ENCODE measurements at places on chromosomes 12 and 14.

- DNase-seq: peak; percentile 36
These were observed 520 bp downstream of the CSRP2 start for GRCh38 chr12:76878099-76878898.

- no peak for DNase-seq
These were observed 127.6 kb downstream of the C12orf42 start for GRCh38 chr12:103368167-103368566.

DNA sequence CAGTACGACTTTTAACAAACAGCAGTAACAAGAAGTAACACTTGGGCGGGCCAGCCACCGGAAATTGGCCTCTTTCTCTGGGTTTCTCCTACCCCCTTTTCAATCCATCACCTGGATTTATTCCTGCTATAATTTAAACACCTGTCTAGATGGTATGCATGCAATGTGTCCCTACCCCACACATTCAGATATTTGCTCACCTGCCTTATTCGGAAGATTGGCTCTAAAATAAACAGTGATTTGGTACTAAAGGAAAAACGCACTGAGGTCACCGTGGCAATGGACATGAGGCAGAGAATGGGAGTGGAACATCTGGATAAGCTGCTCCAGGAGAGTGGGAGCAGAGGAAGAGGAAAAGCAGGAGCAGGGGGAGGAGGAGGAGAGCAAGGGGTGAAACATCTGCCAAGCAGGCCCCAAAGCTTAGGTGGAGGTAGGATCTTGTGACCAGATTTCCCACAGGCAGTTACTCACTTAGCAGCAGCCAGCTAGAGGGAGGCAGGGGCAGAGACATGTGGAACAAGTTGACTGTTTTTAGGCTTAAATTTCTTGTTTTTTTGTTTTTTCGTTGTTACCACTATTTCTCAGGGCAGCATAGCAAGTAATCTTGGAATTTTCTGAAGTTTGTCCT, 150.9 kb downstream of the TTLL5 start:
- no peak for DNase-seq

DNA sequence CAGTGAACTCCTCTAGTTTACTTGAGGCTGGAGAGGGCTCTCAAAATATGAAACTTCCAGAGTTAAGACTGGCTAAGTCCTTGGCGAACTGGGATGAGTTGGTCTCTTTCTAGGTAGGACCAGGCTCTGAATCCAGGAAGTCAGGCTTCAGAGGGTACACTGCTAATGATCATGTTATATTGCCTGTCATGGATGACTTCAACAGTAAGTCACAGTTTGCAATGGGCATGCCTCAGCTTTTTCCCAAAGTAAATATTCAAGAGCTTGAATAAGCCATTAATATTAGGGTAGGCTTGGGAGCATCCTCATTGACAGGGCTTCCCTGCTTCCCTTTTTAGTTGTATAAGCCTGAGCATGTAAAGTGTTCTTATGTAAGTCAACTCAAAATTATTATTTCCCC, 61.7 kb upstream of the PTHLH start:
- no peak for DNase-seq

DNA sequence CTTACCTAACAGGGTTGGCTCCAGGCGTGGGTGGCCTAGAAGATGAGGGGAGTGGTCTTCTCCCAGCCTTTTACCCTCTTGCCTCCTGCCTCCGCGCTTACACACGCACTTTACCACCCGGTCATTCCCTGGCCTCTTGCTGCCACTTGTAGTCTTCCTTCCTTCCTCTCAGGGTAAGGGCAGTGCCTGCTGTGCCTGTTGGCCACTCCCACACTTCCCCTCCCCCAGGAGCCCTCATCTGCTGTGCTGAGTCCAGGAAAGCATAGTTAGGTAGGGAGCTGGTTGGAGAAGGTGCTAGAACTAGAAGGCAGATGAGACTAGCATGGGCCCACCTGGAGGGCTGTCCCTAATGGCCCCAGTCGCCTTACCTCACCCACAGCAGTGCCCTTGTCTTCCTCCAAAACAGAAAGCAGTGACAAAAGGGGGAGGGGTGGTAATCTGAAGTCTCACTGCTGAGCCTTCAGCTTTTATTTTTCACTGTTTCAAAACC, 54.3 kb upstream of the SRSF5 start:
- no peak for DNase-seq

GRCh38 chr14:26887847-26888246, 290.0 kb upstream of the NOVA1 start:
- DNase-seq: no peak

DNA sequence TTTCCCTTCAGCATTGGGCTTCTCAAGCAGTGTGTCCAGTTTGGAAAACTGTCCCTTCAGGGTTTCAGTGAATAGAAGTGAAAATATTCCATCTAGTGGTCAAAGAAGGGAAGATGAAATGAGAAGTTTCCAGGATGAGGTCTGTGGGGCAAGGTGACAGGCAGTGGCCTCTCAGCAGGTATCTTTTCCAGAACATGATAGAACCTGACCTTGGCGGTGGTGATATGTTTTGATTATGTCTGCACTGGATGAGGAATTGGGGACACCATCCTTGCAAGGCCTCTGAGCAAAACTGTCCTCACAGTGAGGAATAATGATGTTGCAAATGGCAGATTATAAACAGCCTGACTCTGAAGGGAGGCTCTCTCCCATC, 4.7 kb downstream of the GPX2 start:
- DNase-seq: no peak

- no peak for DNase-seq
These were observed 59.8 kb downstream of the ACTN1 start for GRCh38 chr14:68919129-68919927.

DNA sequence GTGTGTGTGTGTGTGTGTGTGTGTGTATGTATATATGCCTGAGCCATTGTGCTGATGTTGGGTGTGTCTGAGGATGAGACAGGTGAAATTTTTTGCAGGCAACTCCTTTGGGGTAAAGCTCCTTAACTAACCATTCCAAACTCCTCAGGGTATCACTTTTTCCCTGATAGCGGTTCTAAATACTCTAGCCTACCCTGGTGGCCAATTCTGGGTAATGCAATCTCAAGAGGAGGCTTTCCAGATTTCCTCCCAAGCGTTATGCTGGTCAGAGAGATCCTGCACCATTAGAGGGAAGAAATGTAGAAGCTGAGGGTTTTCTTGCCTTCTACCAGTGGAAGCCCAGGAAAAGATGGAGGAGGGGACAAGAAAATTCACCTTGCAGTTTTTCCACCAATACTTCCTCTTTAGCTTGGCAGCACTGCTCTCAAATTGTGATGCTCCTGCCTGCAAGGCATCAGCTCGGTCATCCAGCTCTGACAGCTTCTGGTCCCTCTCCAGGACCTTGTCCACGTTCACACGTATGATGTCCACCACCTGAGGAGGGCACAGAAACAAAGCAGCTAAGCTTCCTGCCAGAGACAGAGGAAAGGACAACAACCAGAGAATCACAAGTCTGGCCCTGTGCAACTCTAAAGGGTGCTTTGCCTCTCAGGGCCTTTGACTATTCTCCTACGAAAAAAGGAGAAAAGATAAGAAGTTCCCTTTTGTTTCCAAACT, 4.9 kb downstream of the VAMP1 start:
- DNase-seq: peak; percentile 60

DNA sequence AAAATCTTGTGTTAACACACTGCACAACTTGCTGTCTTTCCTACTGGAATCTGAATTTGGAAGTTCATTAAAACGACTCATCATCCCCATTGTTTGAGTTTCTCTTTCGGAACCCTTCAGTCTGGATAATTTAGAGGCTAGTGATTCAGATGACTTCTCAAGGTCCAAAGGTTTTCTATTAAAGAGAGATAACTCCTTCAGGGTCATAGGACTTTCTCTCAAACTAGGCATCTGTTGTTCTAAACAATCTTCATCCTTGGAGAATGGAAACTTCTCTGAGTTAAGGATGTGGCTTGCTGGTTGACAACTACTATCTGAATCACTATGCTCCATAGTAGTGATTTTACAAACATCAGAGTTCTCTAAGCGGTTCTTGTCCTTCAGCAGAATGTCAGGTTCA, 4.4 kb downstream of the MLH3 start:
- no peak for DNase-seq

GRCh38 chr12:105804591-105805265, 334.0 kb downstream of the NUAK1 start:
- DNase-seq: no peak

GRCh38 chr12:43815416-43815815, 9.3 kb upstream of the TWF1 start:
- DNase-seq: no peak

- no peak for DNase-seq
These were observed 69.1 kb upstream of the CPSF6 start for GRCh38 chr12:69170293-69170692.

DNA sequence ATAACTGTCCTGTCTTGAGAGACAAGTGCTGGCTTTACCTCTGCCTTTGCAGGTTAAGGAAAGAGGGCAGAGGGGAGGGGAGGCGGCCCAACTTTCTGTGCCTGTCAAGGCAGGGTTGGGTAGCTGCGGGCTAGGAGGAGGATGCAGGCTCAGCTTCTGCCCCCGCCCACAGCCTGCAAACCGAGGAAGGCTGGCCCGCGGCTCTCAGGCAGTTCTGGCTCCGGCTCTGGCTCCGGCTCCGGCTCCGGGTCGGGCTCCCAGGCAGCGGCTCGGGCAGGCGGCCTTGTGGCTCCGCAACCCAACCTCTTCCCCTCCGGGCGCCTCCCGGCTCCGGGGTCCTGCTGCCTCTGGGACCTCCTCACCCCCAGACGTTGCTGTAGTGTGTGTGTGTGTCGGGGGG, 92.9 kb downstream of the TMEM30B start:
- DNase-seq: peak; percentile 46

GRCh38 chr12:113720629-113721028, 245.5 kb downstream of the RBM19 start:
- no peak for DNase-seq

GRCh38 chr14:26233118-26233517, 364.7 kb downstream of the NOVA1 start:
- DNase-seq: no peak

DNA sequence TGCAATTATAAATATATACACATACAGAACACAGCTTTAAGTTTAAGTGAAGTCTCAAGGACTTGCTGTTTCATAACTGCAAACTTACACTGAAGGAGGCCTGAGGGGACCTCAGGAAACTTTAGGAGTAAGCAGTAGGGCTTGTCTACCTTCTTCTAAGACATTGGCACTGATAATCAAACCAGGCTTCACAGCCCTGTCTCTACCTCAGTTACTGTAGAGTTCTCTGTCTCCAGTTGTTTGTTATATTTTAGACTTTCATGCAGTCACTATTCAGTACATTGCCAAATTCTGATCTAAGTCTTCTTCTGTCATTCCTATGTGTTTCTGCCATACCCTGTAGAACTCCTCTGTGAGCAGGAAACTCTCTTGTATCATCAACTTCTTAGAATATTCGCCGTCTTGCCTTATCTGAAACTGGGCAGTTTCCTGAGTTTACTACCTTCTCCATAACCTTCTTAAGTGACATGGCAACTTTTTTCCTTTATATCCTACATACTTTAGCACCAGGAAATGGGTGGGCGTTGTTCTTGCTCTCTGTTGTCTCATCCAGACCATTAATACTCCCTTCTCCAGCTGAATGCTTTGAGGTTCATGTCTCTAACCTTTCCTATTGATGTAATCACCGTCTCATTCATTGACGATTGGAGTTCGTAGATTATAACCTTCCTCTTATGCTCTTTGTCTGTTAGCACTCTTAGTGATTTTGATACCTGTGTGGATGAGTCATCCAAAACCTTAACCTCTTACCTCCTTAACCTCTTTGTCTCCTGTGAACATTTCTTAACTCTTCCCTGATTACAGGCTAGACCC, 11.4 kb downstream of the APAF1 start:
- DNase-seq: no peak

DNA sequence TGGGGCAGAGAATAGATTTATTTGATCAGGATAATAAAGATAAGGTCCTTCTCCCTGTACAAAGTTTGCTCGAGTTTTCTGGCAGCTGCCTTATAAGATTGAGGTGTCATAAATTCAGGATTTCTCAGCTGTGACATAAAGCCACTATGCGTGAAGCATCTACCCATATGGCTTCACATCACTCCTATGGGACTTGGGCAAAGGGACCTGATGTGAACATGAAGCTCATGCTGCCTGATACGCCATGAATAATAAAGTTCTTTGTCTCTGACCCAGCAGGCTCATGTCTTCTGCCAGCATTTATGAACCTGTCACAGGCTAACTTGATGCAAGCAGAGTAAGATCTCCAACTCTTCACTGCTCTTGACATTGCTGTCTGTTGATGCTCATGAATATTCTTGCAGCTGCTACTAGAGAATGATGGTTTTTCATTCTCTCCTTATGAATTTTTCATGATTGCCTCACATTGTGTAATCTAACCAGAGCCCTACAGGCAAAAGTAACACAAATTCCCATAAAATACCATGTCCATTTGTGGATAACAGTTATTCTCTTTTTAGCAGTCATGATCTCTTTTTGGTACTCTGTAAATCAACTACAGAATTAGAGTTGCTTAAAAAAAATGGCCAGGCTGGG, 49.0 kb upstream of the CPNE8 start:
- DNase-seq: no peak

- DNase-seq: no peak
These were observed 348.5 kb upstream of the MDGA2 start for GRCh38 chr14:48023881-48024280.

GRCh38 chr14:47567273-47567672, 108.1 kb downstream of the MDGA2 start:
- no peak for DNase-seq

DNA sequence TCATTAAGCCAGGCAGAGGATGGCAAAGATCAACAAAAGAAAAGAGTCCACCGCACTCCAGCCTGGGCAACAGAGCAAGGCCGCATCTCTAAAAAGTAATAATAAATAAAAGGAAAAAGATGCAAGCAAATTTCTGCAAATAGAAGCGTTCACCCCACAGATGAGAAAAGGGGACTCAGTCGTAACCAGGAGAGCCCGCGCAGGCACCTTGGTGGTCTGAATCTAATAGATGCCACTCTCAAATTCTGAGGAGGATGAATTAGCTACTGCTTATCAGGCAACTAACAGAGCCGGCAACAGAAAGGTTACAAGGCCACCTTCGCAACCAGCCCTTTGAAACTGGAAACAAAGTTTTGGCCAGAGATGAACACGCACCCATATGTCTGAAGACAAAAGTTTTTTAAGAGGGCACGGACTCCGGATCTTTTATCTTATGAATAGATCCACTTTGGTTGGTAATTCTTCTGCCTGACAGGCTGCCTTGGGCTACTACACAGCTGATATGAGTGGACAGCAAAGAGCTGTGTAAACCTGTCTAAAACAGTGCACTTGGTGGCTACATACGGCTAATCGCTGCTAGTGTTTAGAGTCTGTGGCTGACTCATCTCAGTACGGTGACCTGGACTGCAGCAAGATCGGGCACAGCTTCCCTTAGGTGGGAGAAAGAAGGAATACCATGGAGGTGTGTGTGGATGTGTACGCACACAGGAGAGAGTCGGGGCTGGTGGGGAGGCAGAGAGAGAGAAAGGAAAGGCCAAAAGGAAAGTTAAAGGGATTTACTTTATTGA, 32.9 kb upstream of the TTC7B start:
- no peak for DNase-seq

- no peak for DNase-seq
These were observed 337.1 kb downstream of the PCNX1 start for GRCh38 chr14:71244341-71244740.

- no peak for DNase-seq
These were observed 36.0 kb upstream of the TRHDE start for GRCh38 chr12:72236071-72236705.

All from liver (tissue), 10 donors.